ENCODE measurements at places on chromosomes 12 and 14.
A peak's percentile ranks its signal among the peaks of the same experiment; 100 is the strongest.

DNA sequence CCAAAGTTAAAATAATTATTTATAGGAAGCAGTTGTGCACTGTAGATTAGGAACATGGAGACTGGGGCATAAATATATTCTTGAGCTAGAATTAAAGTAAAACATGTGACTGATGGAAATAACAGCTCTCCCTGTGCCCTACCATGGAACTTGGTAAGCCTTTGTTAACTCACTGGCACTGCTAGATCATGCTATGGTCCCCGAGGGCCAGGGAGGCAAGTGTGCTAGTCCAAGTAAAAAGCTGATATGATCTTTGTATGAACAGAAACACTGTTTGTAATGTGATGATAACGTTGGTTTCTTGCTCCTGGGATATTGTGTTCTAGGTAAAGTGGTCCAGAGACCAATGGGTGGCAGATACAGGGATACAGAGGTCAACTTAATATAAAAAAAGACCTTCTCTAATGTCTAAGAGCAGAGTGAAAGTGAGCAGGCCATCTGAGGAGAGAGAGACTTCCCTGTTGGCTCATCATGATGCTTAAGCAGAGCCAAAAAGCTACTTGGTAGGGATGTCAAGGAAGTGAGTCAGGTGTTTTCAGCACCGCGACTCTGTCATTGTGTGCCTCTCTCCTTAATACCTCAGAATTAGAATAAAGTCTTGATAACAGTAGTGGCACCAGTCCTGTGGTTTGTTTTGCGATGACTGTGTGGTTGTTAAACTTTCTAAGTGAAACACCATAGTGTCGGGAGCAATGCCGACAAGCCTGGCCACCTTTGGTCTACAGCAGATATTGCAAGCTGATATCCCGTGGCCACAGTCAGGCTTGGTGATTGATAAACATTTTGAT is 27.6 kb downstream of the BICD1 start:
- H3K27me3 ChIP-seq: no peaks in the 10 kb centered on the region
- no peaks in the 10 kb centered on the region for H3K36me3 ChIP-seq
- H3K4me1 ChIP-seq: no peaks in the 10 kb centered on the region
- no peak overlapping the region for H3K27ac ChIP-seq

DNA sequence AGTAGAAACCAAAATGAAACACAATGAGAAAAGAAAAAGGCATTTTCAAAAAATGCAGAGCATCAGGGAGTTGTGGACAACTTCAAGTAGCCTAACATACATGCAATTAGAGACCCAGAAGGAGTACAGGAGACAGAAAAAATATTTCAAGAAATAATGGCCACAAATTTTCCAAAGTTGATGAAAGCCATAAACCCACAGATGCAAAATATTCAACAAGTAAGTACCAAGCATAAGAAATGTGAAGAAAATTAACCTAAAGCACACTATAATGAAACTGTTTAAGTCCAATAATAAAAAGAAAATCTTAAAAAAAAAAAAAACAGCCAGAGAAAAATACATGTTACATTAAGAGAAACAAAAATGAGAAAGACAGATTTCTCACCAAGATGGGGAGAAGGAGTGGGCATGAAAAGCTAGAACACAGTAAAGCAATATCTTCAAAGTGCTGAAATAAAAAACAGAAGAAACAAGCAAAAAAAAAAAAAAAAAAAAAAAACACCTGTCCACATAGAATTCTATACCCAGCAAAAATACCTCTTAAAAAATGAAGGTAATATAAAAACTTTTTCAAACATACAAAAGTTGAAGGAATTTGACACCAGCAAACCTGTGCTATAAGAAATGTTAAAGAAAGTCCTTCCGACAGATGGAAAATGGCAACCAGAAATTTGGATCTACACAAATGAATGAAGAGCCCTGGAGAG is 77.1 kb downstream of the PRKAB1 start:
- H3K4me3 ChIP-seq: no peak overlapping the region
- no peaks in the 10 kb centered on the region for H3K4me1 ChIP-seq
- no peaks in the 10 kb centered on the region for H3K36me3 ChIP-seq
- no peak for DNase-seq
- H3K27ac ChIP-seq: no peak overlapping the region

- no peaks in the 10 kb centered on the region for H3K4me1 ChIP-seq
- H3K27me3 ChIP-seq: no peaks in the 10 kb centered on the region
- DNase-seq: no peak
- H3K4me3 ChIP-seq: no peak overlapping the region
Measured at GRCh38 chr12:28027947-28028724, 55.6 kb upstream of the PTHLH start.

DNA sequence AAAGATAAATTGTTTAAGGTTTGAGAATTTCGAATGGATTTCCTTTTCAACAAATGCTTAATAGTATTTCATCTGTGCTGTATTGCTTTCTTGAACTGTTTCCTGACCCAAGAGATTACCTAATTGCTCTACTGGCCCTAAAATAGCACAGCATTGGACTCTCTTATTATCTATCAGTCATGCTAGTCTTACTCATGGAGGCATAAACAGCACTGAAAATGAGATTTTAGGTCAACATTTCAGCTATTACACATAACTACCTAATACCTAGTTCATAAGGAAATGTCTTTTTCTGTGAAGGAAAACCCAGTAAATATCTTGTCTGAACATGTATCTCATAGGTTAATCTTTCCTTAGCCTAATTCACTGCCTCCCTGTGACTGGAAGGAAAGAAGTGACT is 4.3 kb upstream of the ABCD2 start:
- H3K27ac ChIP-seq: no peak overlapping the region
- H3K4me1 ChIP-seq: peaks cover 29% of the 10 kb centered on the region
- no peak overlapping the region for H3K4me3 ChIP-seq
- no peaks in the 10 kb centered on the region for H3K27me3 ChIP-seq

DNA sequence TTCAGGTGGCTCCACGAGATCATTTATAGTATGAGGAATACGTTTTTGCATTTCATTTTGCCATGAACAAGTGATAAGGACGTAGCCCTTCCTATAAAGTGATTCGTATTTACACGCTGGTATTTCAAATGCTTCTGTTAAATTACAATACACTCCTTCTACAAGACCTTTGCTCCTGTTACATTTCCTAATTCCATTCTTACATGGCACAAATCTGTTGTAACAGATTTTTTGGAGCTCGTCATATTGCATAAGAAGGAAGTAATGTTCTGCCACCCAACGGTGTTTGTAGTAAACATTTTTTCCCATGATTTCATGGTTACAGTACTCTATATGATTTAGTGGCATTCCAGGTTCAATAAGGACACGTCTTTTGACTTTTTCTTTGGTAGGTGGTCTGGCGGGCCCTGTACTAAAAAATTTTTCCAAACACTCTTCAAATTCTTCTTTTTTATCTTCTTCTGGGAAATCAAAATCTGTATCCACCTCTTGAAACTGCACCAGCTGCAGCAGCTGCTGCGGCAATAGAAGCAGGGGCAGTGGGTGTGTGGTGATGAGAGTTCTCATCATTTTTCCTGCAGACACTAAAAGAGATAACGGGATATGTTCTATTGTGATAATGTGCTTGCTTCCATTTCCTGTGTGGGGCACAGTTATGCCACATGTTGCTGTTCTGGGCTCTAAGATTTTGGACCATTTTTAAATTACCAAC is 4.2 kb downstream of the RNASE9 start:
- no peak overlapping the region for H3K27ac ChIP-seq
- DNase-seq: no peak
- no peaks in the 10 kb centered on the region for H3K36me3 ChIP-seq
- no peaks in the 10 kb centered on the region for H3K4me1 ChIP-seq

DNA sequence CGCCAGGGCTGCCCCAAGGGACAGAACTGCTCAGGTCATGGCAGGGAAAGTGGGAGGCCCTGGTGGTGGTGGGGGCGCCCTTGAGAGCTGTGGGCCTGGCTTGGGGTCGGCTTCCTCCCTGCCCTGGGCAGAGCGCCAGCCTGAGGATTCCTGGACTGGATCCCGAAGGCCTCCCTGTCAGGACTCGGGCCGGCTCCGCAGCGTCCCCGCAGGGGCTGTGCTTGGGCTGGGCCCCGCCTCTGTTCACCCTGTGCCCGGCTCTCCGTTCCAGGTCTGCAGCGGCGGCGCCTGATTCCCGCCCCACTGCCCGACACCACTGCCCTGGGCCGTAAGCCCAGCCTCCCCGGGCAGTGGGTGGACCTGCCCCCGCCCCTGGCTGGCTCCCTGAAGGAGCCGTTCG is 39.9 kb downstream of the KIF26A start:
- H3K27me3 ChIP-seq: no peaks in the 10 kb centered on the region
- H3K4me3 ChIP-seq: no peak overlapping the region
- no peak for DNase-seq
- no peaks in the 10 kb centered on the region for H3K4me1 ChIP-seq
- H3K36me3 ChIP-seq: no peaks in the 10 kb centered on the region

DNA sequence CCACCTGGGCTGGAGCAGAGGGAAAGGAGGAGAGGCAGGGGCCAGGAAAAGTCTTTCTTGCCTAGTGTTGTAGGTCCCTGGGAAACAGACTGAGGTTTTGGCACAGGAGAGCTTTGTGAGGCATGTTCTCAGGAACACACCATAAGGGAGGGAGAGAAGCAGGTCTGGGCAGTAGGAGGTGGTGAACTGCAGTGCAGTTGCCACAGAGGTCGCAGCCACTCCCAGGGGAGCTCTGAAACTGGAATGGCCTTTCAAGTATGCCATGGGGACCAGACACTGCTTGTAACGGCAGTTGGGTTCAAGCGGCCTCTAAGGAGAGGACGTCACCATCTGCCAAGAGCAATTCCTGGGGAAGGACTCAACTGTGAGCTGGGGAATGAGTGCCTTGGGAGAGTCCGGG is 35.4 kb upstream of the NKX2-8 start:
- no peak for DNase-seq
- no peaks in the 10 kb centered on the region for H3K36me3 ChIP-seq
- no peaks in the 10 kb centered on the region for H3K27me3 ChIP-seq
- no peaks in the 10 kb centered on the region for H3K4me1 ChIP-seq
- H3K27ac ChIP-seq: no peak overlapping the region
- no peak overlapping the region for H3K4me3 ChIP-seq

- no peak overlapping the region for H3K4me3 ChIP-seq
- no peak overlapping the region for H3K27ac ChIP-seq
- H3K27me3 ChIP-seq: peaks cover 3% of the 10 kb centered on the region
- no peaks in the 10 kb centered on the region for H3K4me1 ChIP-seq
Measured at GRCh38 chr14:96083667-96084320, 44.6 kb downstream of the C14orf132 start.

DNA sequence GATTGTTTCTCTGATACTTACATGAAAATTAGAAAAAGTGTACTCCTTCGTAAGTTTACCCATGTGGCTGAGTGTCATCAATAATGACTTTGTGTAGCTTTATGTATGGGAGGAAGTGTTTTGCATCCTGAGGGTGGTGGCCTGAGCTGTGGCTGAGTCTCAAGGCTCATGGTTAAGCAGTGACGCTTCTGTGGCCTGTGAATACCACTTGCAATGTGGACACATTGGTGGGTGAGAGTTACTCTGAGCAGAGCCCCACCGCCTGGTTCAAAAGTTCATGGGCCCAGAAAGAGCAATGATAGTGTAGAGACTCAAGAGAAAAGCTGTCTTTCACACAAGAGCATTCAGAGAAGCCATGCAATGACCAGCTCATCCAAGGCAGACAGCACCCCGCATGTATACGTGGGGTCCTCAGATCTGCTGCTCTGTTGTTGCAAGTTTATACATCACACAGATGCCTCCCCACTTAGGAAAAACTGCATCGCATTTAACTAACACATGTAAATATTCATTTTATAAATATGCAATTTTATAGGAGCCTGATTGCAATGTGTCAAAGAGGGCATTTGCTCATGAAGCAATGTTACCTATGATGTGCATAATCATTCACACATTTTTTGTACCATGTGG is 55.1 kb upstream of the FRMD6 start:
- H3K27me3 ChIP-seq: no peaks in the 10 kb centered on the region
- peaks cover 4% of the 10 kb centered on the region for H3K4me1 ChIP-seq
- H3K4me3 ChIP-seq: no peak overlapping the region
- DNase-seq: no peak

- no peaks in the 10 kb centered on the region for H3K36me3 ChIP-seq
- no peak overlapping the region for H3K4me3 ChIP-seq
- no peaks in the 10 kb centered on the region for H3K27me3 ChIP-seq
- DNase-seq: no peak
- no peaks in the 10 kb centered on the region for H3K4me1 ChIP-seq
Measured at GRCh38 chr14:60561845-60562746, 53.1 kb downstream of the SIX6 start.

GRCh38 chr14:105313381-105314286 is 914 bp upstream of the PACS2 start:
- peak overlapping the region; percentile 60 for H3K27ac ChIP-seq
- DNase-seq: no peak
- no peaks in the 10 kb centered on the region for H3K36me3 ChIP-seq

DNA sequence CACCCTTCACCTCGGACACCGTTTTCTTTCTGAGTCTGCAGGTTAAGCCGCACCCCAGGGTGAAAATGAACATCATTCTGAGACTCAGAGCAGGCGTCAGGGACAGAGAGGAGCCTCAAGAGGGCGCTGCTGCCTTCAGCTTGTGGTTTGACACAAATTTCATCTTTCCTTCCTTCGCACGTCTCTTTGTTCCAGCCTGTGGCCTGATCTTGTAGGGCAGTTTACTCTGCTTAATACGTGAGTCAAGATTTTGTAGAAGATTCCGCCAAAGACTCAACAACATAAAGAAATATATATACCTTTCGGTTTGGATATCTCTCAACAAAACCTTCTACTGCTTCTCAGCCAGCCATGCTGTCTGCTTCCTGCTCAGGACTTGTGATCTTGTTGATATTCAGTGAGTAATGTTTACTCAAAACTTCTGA is 329.3 kb upstream of the OR4E1 start:
- no peaks in the 10 kb centered on the region for H3K27me3 ChIP-seq
- DNase-seq: peak; percentile 9
- H3K4me3 ChIP-seq: no peak overlapping the region

- no peak overlapping the region for H3K27ac ChIP-seq
- H3K27me3 ChIP-seq: no peaks in the 10 kb centered on the region
- H3K36me3 ChIP-seq: no peaks in the 10 kb centered on the region
- no peak overlapping the region for H3K4me3 ChIP-seq
- H3K4me1 ChIP-seq: peaks cover 59% of the 10 kb centered on the region
Measured at GRCh38 chr14:24314377-24315193, 3.3 kb downstream of the LTB4R start.

DNA sequence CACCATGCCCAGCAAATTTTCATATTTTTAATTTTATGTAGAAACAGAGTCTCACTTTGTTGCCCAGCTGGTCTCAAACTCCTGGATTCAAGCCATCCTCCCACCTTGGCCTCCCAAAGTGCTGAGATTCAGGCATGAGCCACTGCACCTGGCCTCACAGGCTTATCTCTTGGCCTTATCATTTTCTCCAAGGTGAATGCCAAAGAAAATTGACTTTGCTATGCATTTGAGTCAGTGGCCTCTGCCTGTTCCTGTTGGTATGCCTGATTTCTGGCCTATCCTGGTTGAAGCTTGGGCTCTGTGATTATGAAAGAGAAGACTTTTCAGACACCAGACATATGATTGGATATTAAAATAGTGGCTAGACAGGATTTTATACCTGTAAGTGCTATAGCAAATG is 34.2 kb downstream of the MANSC1 start:
- H3K27ac ChIP-seq: no peak overlapping the region
- DNase-seq: no peak
- no peaks in the 10 kb centered on the region for H3K27me3 ChIP-seq
- no peaks in the 10 kb centered on the region for H3K4me1 ChIP-seq
- no peaks in the 10 kb centered on the region for H3K36me3 ChIP-seq

GRCh38 chr12:47360771-47361388 is 281.1 kb upstream of the AMIGO2 start:
- H3K27me3 ChIP-seq: no peaks in the 10 kb centered on the region
- no peaks in the 10 kb centered on the region for H3K36me3 ChIP-seq
- H3K4me1 ChIP-seq: peaks cover 46% of the 10 kb centered on the region
- peak overlapping the region; percentile 30 for H3K4me3 ChIP-seq
- peak overlapping the region; percentile 74 for H3K27ac ChIP-seq
